HS-27A (cell line): ENCODE measurements at places on chromosomes 12 and 14.

DNA sequence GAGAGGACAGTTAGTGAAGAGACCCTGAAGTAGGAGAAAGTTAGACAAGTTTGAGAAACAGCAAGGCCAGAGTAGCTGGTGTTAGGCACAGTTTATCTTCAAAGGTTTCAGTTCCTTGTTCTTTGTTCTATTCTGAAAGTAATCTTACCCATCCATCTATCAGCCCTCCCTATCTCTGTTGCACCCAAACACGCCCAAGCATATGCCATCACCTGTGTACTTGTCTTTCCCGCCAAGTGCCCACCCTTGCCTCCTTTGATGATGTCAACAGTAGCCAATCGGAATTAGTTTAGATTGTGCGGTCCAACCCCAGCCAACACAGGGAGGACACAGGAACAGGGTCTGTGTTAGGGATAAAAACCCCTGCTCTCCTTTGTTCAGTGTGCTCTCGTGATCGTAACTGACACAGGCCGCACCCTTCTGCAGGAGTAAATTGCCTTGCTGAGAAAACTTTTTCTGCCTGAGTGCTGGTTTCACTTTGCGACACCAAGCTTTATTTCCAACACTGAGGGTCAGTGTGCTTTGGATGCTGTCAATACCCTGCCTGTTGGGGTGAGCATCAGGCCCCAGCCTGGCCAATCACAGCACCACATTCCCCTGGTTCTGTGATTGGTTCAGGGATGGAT, 4.7 kb upstream of the TMEM229B start:
- no peak for DNase-seq

DNA sequence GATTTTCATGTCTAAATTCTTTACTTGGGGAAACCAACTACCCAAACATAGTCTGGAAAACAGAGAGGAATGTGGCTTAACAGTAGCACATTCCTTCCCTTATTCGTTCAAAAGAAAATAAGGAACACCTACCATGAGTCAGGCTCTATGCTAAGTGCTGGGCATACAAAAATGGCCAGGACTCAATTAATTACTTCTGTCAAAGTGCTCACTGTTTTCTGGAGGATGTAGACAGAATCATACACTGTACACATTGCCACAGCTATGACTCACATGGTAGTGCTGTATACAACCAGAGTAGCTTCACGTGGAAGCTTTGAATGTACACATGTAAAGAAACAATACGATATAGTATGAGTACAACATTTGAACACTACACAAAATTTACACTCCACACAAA, 50.1 kb downstream of the SLC25A21 start:
- DNase-seq: peak; percentile 83

DNA sequence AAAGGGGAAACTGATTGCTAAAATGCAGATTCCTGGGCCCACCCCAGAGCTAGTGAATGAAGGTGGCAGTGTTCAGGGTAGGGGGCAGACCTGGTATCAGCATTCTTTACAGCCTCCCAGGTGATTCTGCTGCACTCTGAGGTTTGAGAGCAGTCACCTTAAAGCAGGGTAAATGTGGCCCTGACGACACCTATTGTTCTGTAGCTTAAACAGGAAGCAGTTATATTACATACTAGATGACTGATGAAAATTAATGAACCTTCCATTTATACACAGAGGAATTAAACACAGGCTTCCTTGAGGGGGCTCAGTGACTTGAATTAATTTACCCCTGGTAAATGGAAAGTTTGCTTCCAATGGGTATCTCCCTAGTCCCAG, 25.3 kb downstream of the NUAK1 start:
- DNase-seq: no peak

GRCh38 chr12:23055004-23055403, 430.0 kb downstream of the ETNK1 start:
- no peak for DNase-seq

GRCh38 chr14:68822132-68822651, 29.3 kb upstream of the ZFP36L1 start:
- no peak for DNase-seq

DNA sequence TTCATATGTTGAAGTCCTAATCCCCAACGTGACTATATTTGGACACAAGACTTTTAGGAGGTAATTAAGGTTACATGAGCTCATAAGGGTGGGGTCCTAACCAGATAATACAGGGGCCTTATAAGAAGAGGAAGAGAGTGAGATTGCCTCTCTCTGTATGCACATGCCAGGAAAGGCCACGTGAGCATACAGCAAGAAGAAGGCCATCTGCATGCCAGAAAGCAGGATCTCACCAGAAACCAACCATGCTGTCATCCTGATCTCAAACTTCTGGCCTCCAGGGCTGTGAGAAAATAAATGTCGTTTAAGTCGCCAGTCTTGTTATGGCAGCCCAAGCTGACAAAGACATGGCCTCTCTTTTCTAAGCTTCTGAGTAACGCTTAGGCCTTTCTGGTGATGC, 69.0 kb upstream of the GPHB5 start:
- no peak for DNase-seq
